Smooth muscle cell of the pulmonary artery (primary cell): ENCODE measurements at places on chromosomes 1 and 21. TPM values are rescaled to one million over a fixed set of nuclear protein-coding genes. Genes with fewer than 3 reads are reported as not detected.

The LPGAT1 gene
- total RNA-seq = 41.5 and 54.0 TPM in 2 replicates

The PPFIA4 gene
- total RNA-seq = 32.2 and 39.6 TPM in 2 replicates

The FBXO2 gene
- total RNA-seq = 1.4 and 3.4 TPM in 2 replicates

The CRNN gene
- total RNA-seq = not detected in 2 replicates

The CRP gene
- total RNA-seq = not detected in 2 replicates

The PROX1 gene
- total RNA-seq = 0.03 and 0.07 TPM in 2 replicates

The SYT11 gene
- total RNA-seq = 82.2 and 88.3 TPM in 2 replicates
